ENCODE measurements at places on chromosomes 7 and 10.

DNA sequence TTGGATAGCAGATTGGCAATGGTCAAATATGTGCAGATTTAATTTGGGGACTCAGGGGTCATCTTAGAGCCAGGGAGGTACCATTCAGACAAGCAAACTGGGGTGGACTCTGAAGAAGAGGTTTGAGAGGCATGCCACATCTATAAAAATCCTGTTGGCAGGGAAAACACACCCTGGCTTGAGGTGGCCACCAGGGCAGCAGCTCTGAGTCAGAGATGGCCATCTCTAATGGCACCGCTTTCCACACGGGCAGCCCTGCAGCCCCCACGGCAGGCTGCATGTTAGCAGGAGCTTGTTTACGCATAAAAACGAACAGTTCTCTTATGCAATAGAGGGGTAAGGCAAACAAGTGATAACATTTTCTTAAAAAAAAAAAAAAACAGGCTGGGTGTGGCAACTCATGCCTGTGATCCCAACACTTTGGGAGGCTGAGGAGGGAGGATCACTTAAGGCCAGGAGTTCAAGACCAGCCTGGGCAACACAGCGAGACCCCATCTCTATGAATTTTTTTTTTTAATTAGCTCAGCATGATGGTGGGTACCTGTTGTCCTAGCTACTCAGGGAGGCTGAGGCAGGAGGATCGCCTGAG, 14.9 kb downstream of the DLG5 start:
- DNase-seq, result no peak

DNA sequence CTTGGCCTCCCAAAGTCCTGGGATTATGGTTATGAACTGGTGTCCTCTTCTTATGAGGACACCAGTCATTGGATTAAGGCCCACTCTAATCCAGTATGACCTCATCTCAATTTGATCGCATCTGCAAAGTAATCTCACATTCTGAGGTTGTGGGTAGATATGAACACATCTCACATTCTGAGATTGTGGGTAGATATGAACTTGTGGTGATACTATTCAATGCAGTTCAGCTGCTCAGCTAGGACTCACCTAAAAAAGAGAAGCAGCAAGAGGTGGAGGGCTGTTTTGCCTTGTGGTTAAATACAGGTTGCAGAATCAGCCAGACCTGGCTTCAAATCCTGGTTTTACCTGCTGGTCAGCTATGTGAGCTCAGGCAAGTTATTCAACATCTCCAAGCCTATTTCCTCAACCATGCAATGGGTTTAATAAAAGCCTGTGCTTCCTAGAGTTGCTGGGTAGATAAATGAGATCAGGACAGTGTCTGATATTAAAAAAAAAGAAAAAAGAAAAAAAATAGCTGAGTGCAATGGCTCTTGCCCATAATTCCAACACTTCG, 8.5 kb upstream of the BAG3 start:
- no peak for DNase-seq

DNA sequence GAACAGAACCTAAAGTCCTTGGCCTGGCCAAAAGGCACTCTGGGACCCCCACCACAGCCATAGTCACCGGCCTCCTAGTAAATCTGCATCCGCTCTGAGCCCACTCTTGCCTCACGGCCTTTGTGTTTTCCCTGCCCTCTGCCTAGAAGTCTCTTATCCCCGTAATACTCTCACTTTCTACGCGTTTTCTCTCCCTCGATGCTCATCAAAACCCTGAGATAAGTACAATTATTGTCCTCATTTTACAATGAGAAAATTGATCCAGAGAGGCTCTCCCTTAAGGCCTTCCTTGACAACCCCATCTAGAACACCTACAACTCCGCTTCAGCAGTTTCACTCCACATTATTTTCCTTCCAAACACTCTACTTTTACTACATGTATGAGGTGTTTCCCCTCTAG, 1.5 kb upstream of the SFXN4 start:
- DNase-seq, result no peak

DNA sequence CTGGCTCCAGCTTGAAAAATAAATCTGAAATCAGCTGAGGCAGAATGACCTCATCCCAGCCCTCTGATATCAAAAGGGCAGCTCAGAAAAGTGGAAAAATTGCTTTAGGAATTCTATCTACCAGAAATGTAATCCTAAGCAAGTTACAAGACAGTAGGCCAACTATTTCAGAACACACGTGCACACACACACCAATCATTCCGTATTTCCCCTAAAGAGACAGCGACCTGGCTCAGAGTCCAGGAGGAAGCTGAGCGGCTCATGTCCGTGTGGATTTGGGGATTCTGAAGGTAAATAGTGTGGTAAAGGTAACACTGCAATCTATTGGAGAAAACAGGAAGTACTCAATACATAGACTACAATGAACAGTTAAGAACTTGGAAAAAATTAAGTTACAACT, 288.2 kb downstream of the CALN1 start:
- no peak for DNase-seq

DNA sequence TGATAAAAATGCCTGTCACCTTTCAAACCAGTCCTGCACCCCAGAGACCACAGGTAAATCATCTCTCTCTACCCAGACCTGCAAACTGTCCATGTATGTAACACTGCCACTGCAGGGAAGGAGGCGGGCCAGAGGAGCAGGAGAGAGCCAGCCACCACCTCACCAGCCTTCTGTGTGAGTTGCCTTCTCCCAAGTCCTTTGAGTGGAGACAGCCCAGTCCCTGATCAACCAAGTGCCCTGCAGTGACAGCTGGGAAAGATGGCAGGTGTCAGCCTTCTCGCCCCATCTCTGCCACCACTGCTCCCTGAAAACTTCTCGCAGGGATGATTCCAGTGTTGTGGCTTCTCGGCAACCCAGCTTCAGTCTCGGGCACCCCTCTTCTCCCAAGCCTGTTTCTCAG, 42.4 kb downstream of the MTURN start:
- DNase-seq, result no peak

Data from bone marrow (tissue), 2 donors.